Effector memory CD4-positive, alpha-beta T cell (primary cell): ENCODE measurements at places on chromosomes 7 and 10.

DNA sequence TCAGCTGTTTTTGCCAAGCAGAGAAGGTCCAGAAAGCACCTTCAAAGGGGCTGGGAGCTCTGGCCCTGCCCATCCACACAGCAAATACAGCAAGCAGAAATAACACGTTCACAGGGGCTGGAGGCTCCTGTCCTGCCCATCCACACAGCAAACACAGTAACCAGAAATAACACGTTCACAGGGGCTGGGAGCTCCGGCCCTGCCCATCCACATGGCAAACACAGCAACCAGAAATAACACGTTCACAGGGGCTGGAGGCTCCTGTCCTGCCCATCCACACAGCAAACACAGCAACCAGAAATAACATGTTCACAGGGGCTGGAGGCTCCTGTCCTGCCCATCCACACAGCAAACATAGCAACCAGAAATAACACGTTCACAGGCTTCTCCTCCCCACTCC is 558.1 kb downstream of the PTPRN2 start:
- DNase-seq, result no peak

- DNase-seq, result no peak
Measured at GRCh38 chr7:155551785-155552611, 5.6 kb upstream of the CNPY1 start.

DNA sequence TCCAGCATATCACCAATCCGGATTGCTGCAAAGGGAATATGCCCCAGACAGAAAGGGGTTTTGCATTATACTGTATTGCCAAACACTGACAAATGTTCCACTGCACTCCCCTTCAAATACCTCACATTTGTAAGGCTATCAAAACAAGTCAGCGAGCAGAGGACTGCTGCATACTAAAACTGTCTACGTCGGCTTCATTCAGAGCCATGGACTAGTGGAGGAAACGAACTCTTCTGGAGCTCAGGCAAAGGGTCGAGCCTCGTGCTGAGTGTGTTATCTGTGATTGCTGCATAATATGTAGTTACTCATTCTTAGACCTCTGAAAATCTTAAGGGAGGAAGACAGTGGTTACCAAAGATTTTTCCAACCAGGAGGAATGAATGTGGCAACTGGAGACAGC is 200.2 kb downstream of the DYNC1I1 start:
- DNase-seq, result no peak

- DNase-seq, result no peak
Measured at GRCh38 chr7:44769776-44770294, 21.2 kb downstream of the ZMIZ2 start.

GRCh38 chr10:96082153-96082552 is 38.8 kb downstream of the CCNJ start:
- DNase-seq, result no peak

GRCh38 chr10:107898392-107898791 is 733.9 kb upstream of the SORCS1 start:
- no peak for DNase-seq

DNA sequence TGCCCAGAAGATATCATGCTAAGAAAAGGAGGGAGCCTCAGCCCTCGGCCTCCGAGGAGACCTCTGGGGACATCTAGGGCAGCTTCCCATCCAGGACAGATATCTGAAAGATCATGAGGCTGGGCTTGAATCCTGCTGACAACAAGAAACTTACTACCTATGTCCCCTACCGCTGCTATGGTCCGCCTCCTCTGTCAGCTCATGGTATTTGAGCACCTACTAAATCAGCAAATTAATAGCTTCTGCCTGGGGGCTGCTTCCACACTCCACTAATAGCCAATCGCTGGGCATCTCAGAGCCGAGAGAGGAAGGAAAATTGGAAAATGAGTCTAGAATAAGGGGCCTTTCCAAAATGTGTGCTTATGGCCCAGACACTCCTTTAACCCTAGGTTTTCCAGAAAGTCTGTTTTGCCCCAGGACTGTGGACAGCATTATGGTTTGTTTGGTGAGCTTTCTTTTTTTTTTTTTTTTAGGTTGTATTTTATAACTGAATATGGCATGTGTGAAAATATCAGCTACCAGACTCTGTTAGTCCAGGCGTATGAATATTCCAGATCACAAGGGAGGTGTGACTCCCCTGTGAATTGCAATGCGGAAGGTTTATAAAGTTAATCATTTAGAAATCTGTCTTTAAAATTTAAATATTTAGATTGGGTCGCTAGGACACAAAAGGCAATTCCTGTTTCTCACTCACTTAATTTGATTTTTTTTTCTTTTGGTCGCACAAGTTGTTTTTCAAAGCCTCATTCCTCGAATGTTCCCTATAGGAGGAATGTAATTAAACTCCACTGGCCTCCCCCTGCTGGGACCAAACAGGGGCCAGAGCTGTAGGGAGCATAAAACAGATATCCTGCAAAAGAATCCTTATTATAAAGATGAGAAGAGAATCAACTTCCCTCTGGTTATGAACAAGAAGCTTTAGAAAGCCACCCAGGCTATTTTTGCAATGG is 89.4 kb downstream of the PARP12 start:
- DNase-seq, result no peak

DNA sequence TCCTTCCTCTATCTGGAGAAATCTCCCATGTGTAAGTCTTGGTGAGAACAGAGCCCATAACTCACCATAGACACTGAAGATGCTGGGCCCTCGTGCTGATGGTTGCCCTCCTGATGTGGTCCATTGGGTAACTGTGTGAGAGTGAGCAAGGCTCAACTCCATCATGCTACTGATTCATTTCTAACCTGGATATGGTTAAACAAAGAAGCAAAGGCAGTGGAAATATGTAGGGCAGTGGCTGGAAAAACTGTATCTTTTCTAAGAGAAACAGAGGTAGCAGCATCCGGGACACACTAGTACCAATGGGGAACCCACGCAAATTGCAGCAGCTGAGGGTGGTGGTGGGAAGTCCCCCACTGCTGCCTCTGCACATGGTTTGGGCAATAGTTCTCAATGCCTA is 221.7 kb downstream of the KLF6 start:
- DNase-seq, result no peak

- DNase-seq, result no peak
Measured at GRCh38 chr10:110474826-110475225, 22.9 kb upstream of the DUSP5 start.

- no peak for DNase-seq
Measured at GRCh38 chr7:126016722-126017121, 1087.1 kb upstream of the POT1 start.

DNA sequence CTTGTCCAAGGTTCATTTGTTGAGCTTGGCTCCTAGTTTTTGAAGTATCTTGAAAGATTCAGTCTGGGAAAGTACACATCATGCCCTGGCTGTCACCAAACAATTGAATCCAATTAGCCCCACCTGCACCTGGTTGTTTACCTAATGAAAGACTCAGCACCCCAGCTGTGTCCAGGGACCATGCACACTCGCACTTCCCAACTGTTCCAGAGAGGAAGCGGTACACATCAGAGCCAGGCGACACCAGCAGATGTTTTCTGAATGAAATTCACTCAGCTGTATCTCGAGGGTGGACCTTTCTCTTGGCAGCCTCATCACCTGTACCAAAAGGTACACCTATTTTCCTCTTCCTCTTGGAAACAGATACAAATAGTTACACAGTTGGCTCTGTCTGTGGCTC is 216.4 kb upstream of the LRGUK start:
- DNase-seq, result no peak
